ENCODE measurements at places on chromosomes 7 and 10.

- no peak for DNase-seq
Measured at GRCh38 chr10:63120554-63120953, 12.6 kb upstream of the NRBF2 start.

DNA sequence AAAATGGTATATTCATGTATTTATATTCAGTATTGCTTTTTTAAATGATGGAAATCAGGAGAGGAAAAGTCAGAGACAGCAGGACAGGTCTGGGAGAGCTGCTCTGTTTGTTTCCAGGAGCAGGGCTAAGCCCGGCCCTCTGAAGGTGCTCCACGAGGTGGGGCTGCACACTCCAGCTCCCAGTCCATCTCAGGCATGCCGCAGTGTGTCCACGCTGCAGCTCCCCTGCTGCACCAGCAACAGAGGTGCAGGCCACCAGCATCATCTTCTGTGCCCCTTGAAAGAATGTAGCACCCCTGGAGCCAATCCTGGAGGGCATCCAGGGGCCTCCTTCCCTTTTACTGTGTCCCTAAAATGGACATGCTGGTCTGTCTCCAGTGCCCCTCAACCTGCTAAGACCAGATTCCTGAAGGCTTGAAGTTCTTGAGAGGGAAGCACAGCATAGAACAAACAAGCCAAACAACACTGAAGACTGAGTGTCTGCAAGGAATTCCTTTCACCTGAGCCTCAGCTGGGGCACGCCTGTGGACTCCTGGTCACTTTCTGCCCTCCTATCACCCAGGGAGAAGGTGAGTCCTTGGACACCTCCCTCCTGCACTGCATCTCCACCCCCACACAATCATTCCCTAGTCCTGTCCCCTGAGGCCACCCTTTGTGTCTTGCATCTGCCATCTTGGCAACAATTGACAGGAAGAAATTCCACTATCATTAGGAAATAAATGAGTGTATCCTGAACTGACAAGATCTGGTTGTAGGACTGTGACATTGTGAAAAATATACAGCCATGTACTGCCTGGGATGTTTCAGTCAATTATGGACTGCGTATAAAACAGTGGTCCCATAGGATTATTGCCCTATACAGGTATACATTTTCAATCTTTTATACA lies 100.5 kb downstream of the CXCL12 start:
- DNase-seq = no peak

- DNase-seq = no peak
Measured at GRCh38 chr10:123965973-123966895, 74.6 kb upstream of the CPXM2 start.

GRCh38 chr7:2566348-2566889 lies 7.6 kb downstream of the IQCE start:
- DNase-seq = no peak

GRCh38 chr10:60572511-60573194 lies 183.0 kb upstream of the ANK3 start:
- DNase-seq = no peak

- DNase-seq = no peak
Measured at GRCh38 chr7:92976931-92977330, 140.6 kb upstream of the CDK6 start.

DNA sequence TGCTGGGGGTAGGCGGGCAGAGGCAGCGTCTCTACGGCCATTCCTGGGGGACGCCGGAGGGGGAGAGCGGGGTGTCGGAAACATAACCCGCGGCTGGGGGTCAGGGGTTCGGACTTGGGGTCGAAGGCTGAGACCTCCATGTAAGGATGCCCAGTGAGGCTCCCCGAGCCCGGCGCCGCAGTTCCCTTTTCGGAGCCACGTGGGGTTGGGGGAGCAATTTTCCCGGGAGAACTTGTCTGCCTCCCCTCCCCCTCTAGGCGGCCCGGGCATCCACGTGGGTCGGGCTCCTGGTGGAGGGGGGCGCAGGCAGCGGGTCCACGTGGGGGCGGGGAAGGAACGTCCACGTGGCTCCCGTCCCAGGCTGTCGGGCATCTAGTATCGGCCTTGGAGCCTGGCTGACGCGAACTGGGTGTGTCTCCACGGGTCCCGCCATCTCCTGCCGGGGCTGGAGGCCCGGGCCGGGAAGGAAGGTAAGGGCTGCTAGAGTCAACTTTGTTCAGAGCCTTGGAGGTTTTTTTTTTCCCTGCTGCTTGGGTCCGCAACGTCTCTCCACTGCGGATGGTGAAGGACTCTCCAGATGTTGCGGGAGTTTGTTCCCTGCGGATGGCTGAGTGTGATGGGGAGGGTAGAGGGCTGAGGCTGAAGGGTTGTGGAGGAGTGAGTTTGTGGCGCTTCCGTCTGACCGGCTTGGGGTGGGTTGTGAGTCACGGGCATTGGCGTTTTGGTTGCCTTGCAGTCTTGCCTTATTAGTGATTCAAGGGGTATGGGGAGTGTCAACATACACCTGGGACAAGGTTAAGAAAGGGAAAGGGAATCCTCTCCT lies 744 bp downstream of the PPRC1 start:
- peak; percentile 32 for DNase-seq

DNA sequence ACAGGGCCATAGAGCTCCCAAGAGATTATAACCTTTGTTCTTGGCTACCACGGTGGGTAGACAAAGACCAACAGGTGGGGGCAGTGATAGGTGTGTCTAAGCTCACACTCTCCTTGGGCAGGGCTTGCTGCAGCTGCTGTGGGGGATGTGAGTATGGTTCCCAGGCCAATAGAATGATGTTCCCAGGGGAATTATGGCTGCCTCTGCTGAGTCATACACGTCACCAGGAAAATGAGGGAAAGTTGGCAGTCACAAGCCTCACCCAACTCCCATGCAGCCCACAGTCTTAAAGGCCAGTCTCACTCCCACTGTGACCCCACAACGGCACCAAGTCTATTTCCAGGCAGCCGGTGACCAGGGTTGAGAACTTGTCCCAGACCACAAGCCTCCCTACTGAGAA lies 453.4 kb upstream of the PODXL start:
- no peak for DNase-seq

DNA sequence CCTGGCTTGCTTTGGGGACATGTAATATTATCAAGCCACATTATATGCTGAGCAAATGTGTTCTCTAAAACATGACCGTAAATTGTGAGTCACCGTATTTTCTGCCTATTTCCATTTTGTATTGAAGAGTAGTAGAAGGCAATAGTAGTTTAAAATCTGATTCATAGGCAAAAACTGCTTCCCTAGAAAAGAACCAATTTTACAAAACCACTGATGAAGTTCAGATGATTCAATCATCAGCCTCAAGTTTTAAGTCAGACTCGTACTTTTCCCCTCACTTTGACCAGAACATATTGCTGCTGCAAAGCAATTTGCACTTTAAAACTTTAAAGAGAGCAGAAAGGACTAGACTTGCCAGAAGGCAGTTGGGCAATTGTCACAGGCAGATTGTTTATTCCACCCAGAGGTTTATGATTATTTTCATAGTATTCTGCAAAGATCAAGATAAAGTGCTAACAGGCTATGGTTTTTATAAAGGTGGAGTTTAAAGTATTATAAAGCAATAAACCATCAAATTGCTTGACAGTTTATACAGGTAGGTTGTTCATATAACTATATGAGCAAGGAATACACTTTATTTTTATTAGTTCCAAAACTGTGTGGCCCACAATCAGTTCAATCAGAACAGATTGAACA lies 168.2 kb downstream of the ETV1 start:
- no peak for DNase-seq

- DNase-seq = no peak
Measured at GRCh38 chr7:71601851-71602250, 469.9 kb downstream of the GALNT17 start.

DNA sequence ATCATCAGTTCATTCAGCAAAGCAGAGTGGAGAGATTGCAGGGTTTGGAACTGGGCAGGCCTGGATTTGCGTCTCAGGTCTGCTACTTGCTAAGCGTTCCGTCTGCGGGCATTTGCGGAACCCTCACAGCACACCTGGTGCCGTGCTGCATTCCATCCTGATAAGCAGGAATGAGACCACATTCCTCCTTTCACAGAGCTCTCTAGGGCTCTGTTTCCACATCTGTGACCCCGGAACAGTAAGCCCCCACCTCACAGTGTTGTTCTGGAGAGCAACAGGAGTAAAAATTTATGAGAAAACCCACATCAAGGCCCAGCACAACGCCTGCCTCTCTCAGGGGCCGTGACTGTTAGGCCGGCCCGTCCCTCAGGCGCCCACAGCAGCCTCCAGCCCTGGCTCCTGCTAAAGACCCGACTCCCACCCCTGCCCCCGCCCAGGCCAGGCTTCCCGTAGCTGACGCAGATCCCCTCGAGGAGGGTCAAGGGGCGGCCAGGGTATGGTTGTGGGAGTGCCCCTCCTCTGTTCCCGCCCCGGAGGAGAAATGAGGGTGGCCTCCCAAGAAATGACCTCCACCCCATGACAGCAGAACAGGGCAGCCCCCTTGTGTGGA lies 128.9 kb downstream of the RGS10 start:
- DNase-seq = no peak

GRCh38 chr7:114160925-114161324 lies 242.1 kb upstream of the PPP1R3A start:
- no peak for DNase-seq

GRCh38 chr10:18313140-18313530 lies 172.9 kb downstream of the CACNB2 start:
- no peak for DNase-seq

GRCh38 chr7:116173051-116174028 lies 37.0 kb upstream of the TES start:
- DNase-seq = no peak

DNA sequence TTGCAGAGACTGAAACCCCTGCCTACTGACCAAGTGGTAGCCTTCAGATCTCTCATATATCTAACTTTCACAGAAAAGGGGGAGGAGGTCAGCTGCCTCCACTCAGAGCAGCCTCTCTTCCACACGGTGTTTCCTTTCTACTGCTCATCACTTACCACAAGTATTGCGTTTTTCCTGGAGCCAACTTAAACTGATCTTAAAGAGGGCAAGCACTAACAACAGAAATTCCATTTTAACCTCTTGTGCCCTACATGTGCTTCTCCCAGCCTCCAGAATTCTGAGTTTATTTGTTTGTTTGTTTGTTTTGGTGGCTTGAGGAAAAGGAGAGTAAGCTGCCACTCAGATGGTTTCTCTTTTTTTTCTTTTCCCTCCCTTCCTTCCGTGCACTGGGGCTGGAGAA lies 19.1 kb downstream of the SKIDA1 start:
- DNase-seq = no peak

- no peak for DNase-seq
Measured at GRCh38 chr10:117863771-117864170, 183.0 kb downstream of the RAB11FIP2 start.

DNA sequence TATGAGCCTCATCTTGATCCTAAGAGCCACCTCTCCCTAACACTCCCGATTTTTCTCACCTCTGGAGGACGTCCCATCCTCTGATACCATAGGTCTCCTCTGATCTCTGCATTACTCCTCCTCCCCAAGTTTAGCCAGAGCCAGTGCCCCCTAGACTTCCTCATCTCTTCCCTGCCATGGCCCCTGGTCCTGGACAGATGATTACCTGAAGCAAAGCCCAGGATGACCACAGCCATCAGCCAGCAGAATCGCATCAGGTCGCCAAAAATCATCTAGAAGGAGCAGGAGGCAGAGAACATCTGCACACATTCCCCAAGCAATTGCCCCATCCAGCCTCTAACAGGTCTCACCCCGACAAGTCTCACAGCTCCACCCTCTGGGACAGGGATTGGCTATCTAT lies 11.7 kb downstream of the TRPV6 start:
- no peak for DNase-seq

DNA sequence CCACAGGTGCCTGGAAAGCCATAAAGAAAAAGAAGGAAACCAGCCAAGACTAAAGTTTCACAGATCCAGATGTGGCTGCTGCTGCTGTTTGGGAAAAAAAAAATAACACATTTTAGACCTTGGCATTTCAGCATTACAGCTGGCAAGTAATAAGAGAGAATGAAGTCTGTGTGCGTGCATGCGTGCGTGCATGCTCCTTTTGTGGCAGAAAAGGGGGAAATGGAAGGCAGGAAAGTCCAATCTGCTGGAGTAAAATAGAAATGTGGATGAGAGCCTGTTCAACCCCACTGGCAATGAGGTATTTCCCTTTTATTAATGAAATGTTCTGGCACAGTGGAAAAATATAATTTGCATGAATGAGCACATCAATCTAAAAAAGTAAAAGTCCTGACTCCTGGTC lies 137.0 kb upstream of the SEMA3A start:
- DNase-seq = no peak

DNA sequence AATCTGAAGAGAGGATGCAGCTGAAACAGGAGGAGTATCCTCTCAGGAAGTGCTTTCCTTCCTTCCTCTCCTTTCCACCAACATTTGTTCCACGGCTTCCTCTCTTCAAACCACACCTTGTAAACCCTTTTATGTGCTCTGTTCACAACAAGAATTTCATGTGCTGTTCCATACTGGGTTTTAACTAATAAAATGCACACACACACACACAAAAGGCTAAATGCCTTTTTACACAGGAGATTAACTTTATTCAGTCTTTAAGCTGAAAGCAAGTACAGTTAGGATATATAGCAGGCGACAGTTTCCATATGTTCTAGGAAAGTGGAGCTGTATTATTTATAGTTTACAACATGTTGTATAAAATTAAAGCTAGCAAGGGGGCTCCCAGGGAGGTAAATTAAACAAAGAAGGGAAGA lies 106.7 kb downstream of the REEP3 start:
- no peak for DNase-seq

GRCh38 chr7:64888901-64889685 lies 14.0 kb upstream of the ZNF273 start:
- no peak for DNase-seq

- DNase-seq = no peak
Measured at GRCh38 chr10:6119962-6120361, 31.1 kb downstream of the RBM17 start.

DNA sequence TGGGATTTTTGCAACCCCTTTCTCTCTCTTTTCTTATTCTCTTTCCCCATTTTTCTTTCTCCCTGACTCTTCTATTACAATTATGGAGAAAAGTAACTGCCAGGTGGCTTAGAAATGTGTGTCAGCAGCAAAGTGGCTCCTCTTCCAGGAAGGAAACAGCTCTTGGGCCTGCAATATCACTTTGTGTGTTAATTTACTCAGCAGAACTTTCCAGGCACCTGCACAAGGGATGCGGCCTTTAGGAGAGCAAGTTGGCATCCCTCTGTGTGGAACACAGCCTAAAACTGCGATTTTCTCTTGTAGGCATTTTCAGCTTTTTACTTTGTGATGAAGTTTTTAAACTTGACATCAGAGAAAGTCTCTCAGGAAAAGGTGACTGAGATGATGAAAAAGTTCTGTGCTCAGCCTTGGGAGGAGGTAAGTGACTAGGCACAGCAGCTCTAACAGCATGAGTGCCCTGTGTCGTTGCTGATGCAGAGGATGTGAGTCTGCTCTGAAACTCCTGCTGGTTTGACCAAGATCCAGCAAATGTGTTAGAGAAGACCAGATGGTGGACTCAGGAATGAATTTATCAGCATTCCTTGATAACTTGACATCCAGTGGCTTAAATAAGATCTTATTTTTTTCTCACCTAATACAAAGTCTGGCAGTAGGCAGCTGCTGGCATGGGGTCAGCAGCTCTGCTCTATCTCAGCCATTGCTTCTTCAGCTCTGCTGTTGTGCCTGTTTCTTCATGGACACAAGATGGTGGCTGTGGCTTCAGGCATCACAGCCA lies 47.4 kb upstream of the CC2D2B start:
- no peak for DNase-seq
